ENCODE measurements at places on chromosomes 5 and 9.

- no peak for DNase-seq
Measured at GRCh38 chr5:87258507-87258906, 9.2 kb upstream of the RASA1 start.

- no peak for DNase-seq
Measured at GRCh38 chr9:80294318-80294717, 722.6 kb downstream of the TLE4 start.

GRCh38 chr5:37514946-37515345 is 135.8 kb downstream of the WDR70 start:
- DNase-seq: no peak

GRCh38 chr9:112188884-112189283 is 13.8 kb upstream of the SUSD1 start:
- no peak for DNase-seq

DNA sequence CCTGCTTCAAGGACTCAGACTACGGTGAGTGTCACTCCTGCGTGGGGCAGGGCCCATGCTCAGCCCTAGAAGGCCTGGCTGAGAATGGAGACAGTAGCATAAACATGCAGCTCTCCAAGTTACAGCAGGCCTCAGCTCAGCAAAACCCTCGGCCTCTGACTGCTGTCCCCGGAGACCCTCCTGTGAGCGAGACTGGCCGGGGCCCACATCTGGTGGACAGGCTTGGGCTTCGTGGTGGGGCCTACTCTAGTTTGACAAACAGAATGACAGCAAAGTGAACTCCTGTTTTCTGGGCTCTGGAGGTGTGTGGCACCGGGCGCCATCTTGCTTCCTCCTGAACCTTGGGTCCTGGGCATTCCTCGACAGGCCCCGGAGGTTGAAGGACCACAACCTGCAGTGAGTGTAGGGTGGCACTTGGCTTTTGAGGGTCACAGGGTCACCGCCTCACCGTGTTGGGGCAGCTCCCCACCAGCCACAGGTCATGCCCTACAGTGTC is 97.5 kb downstream of the PHF2 start:
- no peak for DNase-seq

DNA sequence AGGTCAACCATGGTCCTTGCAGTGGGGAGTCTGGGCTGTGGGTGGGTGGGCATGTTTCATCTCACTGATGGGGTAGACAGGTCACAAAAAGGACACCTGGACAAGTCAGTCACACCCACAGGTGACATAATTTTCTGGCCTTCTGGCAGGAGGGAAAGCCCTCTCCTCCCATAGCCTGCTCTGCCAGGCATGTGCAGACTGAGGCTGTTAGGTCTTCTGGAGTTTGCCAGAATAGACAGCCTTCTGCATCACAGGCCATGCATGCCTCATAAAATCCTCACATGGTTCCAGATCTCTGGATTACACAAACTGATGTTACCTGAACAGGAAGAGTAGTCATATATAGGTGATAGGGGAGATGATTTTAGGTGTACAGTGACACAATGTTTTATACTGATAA is 49.1 kb downstream of the ARHGAP26 start:
- no peak for DNase-seq

- DNase-seq: no peak
Measured at GRCh38 chr5:172903790-172904189, 55.4 kb upstream of the RPL26L1 start.
